Colonic mucosa (tissue), 4 donors: ENCODE measurements at places on chromosomes 12 and 14.

- DNase-seq = no peak
These were observed 40.7 kb upstream of the CMKLR1 start for GRCh38 chr12:108379823-108380222.

DNA sequence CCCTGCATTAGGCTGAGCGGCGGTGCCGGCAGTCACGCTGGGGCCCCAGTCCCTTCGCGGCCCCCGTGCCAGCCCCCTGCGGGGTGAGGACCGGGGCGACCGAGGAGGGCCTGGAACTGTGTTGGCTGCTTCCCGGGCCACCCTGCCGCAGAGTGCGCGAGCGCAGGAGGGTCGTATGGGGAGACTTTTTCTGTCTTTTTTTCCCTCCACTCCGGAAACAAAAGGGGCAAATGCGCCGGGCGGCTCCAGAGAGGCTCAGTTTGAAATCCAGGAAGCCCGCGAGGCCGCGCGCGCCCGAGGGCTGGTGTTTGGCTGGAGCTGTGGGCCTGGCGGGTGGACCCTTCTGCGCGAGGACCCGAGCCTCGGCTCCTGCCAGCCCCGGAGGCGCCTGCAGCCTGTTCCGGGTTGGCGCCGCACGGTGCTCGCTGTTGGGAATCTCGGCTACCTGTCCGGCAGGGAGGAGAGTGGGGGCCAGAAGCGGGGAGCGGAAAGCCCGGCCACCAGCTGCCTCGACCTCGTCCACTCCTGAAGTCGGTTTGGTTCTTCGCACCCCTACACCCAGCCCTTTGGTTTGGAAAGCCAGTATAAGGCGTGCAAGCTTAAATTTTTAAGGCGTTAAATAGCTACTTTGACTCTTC, 638 bp downstream of the PLEKHG3 start:
- peak; percentile 57 for DNase-seq

DNA sequence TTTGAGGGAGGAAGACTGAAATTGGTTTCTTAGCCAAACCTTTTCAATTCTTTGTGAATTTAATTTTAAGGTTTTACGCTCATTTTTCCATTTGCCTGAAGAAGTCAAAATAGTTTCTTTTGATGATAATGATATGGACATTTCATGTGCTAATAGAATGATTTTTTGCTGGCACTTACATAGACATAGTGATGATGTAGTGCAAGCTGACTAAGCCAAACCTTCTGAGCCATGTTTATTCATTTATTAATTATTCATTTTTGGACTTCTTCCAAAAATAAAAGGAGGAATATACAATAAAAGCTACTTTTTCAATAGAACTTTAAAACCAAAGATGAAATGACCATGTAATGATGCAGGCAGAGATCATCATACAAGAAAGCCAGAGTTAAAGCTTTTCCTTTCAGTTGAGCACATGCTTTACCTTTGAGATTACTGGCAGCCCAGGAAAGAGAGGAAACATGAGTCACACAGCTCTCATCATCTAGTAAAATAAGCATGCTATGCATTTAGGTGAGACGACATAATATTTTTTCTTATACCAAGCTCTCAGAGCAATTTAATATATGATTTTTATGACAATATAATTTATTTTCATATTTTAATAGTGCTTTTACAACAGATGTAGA, 24.8 kb downstream of the KCNA1 start:
- DNase-seq = no peak

DNA sequence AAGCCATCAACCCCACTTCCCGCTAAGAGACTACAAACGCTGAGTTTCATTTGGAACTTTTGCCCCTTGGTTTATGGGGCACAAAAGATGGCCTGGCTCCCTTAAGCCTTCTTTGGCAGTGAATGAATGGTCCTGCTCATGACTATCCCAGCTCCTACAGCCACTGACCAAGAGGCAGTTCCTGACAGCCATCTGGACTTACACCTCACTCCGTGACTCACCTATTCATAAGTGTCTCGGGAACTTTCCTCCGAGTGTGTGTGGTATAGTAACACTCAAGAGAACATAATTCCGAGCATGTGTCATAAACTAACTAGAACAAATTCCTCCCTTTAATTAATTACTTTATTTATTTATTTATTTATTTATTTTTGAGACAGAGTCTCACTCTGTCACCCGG, 51.9 kb upstream of the NUDT4 start:
- no peak for DNase-seq

GRCh38 chr12:77514511-77514910, 316.2 kb upstream of the NAV3 start:
- no peak for DNase-seq

DNA sequence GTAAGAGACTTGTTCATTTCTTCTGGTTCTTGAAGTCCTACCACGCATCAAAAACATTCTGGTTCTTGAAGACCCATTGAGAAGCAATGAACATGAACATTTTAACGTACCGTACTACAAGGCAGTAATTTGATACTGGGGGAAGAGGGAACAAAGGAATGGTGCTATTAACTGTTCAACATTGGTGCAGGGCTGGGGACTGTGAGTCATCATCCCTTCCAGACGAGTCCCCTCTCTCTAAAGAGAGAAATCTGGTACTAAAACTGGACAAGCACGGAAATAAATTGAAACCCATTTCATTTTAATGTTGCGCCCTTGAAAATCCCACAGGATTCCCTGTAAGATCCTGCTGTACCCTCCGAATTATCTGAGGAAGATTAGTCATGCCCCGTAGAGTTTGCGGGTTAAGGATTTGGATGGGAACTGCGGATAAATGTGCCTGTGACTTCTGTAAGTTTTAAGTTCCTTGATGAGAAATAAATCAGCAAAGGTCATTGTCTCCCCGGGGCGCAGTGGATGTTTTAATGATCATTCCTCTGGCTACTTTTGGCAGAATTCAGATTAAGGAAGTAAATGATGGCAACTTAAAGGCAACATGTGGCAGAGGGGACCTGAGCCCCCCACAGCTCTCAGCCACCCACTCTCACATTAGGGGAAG, 78.6 kb downstream of the KCNK13 start:
- no peak for DNase-seq
